ENCODE measurements at places on chromosomes 6 and 20.

GRCh38 chr20:15887387-15887786 lies 685.9 kb downstream of the KIF16B start:
- DNase-seq, result no peak

DNA sequence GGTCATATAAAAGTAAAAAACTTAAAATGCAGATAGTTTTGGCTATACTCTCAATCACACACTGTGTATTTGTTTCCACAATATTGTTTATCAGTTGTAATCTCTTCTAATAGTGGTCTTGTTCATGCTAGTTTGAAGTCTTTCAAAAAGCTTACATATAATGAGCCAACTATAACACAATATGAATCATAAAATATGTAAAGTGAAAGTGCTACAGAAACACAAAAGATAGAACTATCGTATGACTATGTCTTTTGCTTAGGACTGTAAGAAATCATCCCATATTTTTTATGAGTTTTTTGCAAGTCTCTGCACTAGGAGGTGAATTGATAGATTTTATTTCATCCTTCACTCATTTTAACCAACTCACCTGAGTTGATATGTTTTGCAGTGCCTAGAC lies 136.0 kb downstream of the MMUT start:
- no peak for DNase-seq

- no peak for DNase-seq
These were observed 191.6 kb downstream of the DST start for GRCh38 chr6:56450882-56451739.

GRCh38 chr20:12455148-12455547 lies 537.5 kb downstream of the BTBD3 start:
- DNase-seq, result no peak

GRCh38 chr6:155333414-155333813 lies 19.1 kb upstream of the TFB1M start:
- no peak for DNase-seq

GRCh38 chr6:76876922-76877553 lies 586.3 kb downstream of the HTR1B start:
- DNase-seq, result no peak

- no peak for DNase-seq
These were observed 268.1 kb upstream of the SPTLC3 start for GRCh38 chr20:12740647-12741046.

GRCh38 chr6:39934131-39934757 lies at the start of gene MOCS1:
TSS of gene MOCS1 (minus strand) at chr6:39934462. CDS start at chr6:39934417, 45 bp downstream.
- peak; percentile 54 for DNase-seq

DNA sequence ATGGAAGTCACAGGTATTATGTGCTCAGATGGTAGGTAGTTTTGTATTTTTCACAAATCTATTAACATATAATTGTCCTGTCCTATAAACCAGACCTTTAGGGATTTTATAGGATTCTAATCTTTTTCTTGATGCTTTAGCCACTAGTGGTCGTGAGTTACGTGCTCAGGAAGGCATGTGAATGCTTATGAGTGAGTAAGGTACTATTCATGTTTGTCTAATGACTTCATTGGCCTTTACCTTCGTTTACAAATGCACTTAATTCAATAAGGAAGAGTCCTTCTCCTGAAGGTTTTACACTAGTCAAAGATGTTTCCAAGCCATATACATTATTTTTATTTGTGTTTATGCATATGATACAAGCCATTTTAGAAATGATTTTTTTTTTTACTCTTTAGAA lies 23.0 kb downstream of the PACRG start:
- DNase-seq, result no peak

GRCh38 chr6:53302678-53303360 lies 45.9 kb downstream of the ELOVL5 start:
- no peak for DNase-seq

DNA sequence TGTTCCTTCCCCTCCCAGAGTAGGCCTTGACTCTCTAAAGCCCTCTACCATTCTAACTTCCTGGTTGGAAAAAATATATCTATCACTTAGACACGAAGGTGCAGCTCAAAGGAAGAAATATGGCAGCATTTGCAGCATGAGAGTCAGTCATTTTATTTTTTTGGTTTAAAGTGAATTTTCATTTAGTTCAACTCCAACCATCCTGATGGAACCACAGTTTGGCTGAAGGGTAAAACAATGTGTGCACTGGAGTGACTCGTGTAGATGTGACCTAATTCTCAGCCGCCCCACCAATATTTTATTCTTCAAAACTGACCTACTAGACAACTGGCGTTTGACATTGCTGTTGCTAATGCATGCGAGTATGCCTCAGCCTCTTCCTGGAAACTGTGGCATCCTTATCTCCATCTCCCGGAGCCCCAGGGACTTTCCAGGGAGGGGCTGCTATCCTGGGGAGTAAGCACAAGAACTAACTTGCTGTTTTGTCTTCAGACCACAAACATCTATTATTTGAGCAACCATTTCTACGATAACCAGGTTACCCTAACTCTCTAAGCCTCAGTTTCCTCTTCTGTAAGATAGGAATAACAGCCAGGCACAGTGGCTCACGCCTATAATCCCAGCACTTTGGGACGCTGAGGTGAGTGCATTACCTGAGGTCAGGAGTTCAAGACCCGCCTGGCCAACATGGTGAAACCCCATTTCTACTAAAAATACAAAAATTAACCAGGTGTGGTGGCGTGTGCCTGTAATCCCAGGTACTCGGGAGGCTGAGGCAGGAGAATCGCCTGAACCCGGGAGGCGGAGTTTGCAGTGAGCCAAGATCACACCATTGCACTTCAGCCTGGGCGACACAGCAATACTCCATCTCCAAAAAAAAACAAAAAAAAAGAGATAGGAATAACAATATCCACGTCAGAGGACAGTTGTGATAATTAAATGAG lies 148.7 kb upstream of the JARID2 start:
- DNase-seq, result no peak

GRCh38 chr20:1757606-1758512 lies 100.3 kb upstream of the SIRPG start:
- DNase-seq, result no peak

- no peak for DNase-seq
These were observed 18.2 kb downstream of the NUP153 start for GRCh38 chr6:17688481-17688880.

DNA sequence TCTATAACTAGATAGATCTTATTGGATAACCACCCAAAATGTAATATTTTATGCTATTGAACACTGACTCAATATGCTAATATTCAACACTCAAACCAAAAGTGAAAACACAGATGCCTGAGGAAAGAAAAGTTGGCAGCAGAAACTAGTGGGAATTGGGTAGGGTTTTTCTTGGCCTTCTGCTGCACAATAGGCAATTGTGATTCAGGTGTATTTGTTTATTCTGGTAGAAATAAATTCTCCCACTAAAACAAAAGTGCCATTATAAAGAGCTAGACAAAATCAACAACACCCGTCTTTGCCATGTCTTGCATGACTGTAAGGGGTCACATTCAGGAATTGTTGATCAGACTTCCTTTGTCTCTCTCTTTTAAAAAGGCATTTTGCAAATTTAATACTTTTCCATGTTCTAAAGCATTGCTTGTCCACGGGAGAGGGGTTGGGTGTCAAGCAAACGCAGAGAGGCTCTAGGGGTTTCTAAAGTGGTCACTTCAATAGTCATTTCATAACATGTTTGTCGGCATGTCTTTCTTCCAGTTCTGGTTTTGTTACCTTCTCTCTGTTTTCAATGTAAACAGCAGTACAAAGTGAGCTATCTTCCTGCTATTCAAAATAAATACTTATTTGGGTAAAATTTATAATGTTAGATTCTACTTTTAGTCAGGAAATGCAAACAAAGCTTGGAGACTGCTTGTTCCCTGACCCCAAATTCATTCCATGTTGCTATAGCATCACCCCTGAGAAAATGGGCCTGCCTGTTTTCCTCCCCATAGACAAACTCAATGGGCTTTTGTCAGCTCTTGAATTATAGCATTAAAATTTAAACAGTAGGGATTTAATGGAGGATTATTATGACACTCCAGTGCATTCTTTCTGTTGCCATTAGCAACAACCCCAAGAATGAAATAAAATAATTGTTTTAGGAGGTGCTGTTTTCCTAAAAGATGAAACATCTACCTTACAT lies 217.0 kb upstream of the CCN2 start:
- no peak for DNase-seq

GRCh38 chr20:20204256-20204655 lies 151.9 kb downstream of the CFAP61 start:
- no peak for DNase-seq

DNA sequence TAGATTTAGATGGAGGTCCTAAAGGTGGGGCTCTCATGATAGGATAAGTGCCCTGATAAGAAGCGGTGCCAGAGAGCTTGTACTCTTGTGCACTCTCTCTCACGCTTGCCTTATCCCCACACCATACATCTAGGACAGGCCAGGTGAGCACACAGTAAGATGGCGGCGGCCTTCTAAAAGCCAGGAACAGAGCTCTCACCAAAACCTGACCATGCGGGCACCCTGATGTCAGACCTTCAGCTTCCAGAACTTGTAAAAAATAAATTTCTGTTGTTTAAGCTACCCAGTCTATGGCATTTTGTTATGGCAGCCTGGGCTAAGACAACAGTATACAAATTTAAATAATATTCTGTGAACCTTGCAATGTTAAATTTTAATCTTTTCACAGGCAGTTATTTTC lies 40.8 kb upstream of the CALHM6 start:
- no peak for DNase-seq

GRCh38 chr6:158815379-158815724 lies 3.8 kb downstream of the EZR start:
- DNase-seq, result no peak

DNA sequence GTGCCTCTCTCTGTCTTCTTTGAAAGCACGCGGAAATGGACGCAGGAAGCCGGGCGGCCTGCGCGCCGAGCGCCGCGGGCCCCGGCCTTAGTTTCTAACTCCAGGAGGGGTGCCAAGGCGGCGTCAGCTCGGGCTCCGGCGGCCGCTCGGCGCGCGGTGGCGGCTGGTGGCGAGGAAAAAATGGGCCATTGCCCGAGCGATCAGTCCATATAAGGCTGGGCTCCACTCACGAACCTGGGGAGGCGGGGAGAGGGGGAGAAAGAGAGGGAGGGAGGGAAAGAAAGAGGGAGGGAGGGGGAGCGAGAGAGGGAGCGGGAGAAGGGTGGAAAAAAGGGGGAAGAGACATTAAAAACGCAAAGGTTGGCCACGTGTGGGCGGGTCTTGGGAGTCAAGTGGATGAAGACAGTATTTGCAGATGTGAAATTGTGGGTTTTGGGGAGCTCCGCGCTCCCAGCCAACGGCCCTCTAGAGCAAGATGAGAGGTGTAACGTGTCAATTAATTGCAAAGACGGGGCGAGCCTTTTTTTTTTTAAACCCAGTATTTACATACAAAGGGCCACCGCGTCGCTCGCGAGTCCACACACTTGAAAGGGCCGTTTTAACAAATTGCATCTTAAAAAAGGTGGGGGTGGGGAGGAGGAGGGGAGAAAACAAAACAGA lies at the start of gene NKX2-2:
Gene NKX2-2, minus strand, starts transcription at position 184 of the 660 bp plus-strand sequence. CDS start 395 bp downstream, outside the sequence.
- DNase-seq, result no peak
